ENCODE measurements at places on chromosomes 11 and 22.

DNA sequence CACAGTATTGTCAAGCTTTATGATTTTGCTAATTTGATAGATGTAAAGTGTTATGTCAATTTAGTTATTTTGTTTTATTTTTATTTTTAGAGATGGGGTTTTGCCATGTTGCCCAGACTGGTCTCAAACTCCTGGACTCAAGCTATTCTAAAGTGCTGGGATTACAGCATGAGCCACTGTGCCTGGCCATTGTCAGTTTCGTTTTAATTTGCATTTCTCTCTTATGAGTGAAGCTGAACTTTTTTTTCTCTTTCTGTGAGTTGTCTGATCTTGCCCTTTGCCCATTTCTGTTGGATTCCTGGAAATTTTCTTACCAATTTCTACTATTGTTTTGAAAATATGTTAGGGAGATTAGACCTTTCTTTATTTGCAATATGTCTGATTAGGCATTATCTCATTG lies 15.5 kb downstream of the NEU3 start:
- DNase-seq = no peak

- no peak for DNase-seq
Measured at GRCh38 chr22:45217345-45217744, 23.3 kb downstream of the KIAA0930 start.

GRCh38 chr11:56841210-56841810 lies 92.8 kb upstream of the OR9G4 start:
- no peak for DNase-seq

DNA sequence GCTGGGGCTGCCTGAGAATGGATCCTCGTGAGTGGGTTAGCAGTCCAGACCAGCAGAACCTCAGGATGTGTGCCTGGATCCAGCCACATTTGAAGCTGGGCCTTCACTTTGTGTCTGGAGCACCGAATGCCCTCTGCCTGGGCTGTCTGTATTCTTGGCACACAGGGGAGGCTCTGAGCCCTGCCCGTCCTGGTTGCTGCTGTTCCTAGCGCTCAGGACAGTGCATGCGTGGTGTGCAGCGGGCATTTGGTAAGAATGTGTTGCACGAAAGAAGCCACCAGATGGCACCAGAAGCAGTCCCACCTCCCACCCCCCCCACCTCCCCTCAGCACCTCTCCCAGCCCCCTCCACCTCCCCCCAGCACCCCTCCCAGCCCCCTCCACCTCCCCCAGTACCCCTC lies 4.1 kb upstream of the MAPK11 start:
- DNase-seq = peak; percentile 53

DNA sequence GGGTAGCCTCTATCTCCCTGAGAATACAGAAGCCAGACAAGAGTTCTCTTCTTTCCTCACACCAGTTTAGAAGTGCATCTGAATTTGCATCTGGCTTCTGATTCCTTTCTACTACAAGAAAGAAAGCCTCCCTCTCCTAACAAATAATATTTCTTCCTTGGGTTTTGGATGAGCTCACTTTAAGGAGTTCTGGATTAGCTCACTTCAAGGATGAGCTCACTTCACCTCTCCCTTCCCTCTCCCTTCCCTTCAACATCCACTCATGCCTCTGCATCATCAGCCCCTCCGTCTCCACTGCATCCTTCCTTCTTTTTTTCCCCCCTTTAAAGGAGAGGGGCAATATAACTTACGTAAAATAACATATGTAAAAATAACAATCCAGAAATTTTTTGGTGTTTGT lies 1.6 kb upstream of the MTNR1B start:
- DNase-seq = no peak

- no peak for DNase-seq
Measured at GRCh38 chr22:46297151-46297812, 612 bp downstream of the GTSE1 start.

GRCh38 chr11:125079878-125080530 lies 16.9 kb downstream of the SLC37A2 start:
- DNase-seq = no peak

Data from CD14-positive monocyte (primary cell).